Vein endothelial cell (primary cell): ENCODE measurements at places on chromosomes 2 and 18. TPM values are rescaled to one million over a fixed set of nuclear protein-coding genes. Genes with fewer than 3 reads are reported as not detected.

Gene SLC8A1
- 1.6 and 2.3 TPM in 2 replicates for total RNA-seq

Gene C2orf72
- under 0.01 TPM in 1 of 2 replicates, not detected in the other for total RNA-seq

Gene KCNE4
- total RNA-seq = under 0.01 and 0.10 TPM in 2 replicates

Gene MDH1B
- total RNA-seq = 0.33 and 0.57 TPM in 2 replicates

Gene NEU2
- total RNA-seq = not detected in 2 replicates

Gene TUBA3E
- total RNA-seq = not detected in 2 replicates

Gene C18orf54
- 3.9 and 7.0 TPM in 2 replicates for total RNA-seq

Gene UGT1A8
- not detected in 2 replicates for total RNA-seq

Gene SCN7A
- not detected in 2 replicates for total RNA-seq
